Stimulated activated CD4-positive, alpha-beta T cell treated with anti-CD3 and anti-CD28 coated beads, TNF-alpha, amount 100 ng/mL, for 4 hours (primary cell): ENCODE measurements at places on chromosomes 3 and 15.

DNA sequence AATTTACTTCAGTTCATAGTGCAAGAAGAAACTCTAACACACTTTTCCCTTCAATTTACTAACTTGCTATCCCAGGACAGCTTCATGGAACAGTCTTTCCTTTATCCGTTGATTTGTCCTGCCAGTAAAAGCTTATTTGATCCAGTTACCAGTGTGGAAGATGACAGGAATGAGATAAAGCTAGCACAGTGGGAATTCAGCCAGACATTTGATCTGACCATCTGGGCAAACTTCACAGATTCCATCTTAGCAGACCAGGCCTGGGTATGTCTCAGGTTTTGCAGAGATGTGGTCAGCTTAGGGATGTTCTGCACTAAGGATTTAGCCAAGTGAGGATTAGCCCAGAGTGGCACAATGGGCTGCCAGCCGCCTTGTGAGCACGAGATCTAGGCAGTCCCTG, 19.7 kb downstream of the CEMIP start:
- no peak for DNase-seq

- DNase-seq, result no peak
Observed at GRCh38 chr15:50250760-50251394, 14.6 kb downstream of the HDC start.

GRCh38 chr15:57962887-57963286, 102.6 kb downstream of the ALDH1A2 start:
- DNase-seq, result no peak

DNA sequence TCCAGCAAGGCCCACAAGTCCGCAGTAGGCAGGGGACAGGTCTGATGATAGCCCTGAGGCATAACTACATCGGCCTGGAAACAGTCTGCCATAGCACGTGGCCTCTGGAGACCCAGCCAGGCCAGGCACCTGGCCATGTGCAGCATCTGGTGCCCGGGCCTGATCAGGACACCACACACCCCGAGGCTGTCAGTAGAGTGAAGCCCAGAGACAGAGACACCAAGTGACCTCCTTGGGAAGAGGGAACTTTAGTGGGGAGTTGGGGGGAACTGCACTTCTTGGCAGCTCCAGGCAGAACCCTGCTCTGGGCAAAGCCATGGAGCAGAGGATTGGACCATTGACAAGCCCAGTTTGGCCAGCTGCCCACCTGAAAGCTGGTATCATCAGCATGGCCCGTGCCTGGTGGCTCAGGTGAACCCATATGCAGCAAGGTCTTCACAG, 1.2 kb downstream of the SHISA5 start:
- no peak for DNase-seq
